ENCODE measurements at places on chromosomes 11 and 22. TPM values are rescaled to one million over a fixed set of nuclear protein-coding genes. Genes with fewer than 3 reads are reported as not detected.

TRPM5 gene
- polyA plus RNA-seq, result 2.4 TPM

ST14 gene
- 0.82 TPM for polyA plus RNA-seq

INCENP gene
- 37.6 TPM for polyA plus RNA-seq

B3GAT3 gene
- 49.9 TPM for polyA plus RNA-seq

- no peak for DNase-seq
Observed at GRCh38 chr11:8071616-8072581, 9.1 kb upstream of the TUB start.

GRCh38 chr11:93464927-93465540 is 78.2 kb downstream of the SMCO4 start:
- DNase-seq, result no peak

DNA sequence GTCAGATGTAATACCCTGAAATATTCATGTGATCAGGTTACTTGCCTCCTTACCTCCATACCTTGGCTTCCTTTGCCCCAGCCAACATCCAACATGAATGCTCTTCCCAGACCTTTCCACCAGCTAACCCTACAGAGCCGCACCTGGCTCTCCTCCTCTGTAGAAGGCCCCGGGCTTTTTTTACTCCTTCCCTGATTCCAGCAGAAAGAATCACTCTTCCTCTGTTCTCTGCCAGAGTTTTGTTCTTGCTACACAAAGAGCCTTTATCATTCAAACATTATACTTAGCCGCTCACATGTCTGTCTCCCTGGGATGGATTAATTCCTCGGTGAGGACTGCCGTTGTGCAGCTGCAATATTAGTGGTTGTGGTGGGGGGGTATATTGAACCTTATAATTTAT is 116.8 kb upstream of the GRAMD1B start:
- no peak for DNase-seq
